Frontal cortex (tissue), 4 donors: ENCODE measurements at places on chromosomes 3 and 15. TPM values are rescaled to one million over a fixed set of nuclear protein-coding genes. Genes with fewer than 3 reads are reported as not detected.

GRCh38 chr15:78301828-78302227, 2.4 kb upstream of the SKIC8 start:
- no peak for DNase-seq

Gene IMPG2
- total RNA-seq = 3.3 TPM

DNA sequence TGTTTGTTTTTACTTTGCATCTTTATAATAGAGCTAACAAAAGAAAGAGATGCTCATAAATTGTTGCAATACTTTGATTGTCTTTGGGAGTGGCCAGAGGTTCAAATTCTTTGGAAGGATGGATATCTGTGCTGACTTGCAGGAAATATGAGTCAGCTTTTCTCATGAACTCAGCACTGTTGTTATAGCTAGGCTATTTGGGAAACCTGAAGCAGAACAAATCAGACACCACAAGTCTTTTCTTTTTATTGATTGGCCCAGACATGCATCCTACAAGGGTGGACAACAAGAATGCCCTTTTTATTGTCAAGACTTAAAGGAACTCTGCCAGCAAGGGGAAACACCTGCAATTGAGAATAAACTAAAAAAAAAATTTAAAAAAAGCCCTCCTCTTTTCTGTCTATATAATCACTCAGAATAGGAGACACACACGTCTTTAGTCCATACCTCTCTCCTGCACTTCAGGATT, 4.6 kb upstream of the DENND4A start:
- no peak for DNase-seq

DNA sequence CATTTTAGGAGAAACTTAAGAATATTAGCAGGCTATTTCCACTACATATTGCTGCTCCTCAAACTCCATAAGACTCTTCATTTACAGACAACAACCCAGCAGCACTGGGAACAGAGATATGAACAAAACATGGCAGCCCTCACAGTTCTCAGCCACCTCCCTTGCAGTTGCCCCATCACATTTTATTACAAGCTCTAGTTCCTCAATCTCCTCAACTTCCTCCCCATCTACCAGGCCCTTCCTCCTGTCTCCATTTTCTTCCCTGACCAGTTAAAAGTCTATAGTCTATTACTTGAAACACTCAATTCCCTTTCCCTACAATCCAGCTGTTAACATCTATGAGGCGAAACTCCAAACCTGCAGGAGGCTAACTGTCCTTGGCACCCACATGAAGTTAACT, 412.5 kb downstream of the TBC1D5 start:
- DNase-seq = no peak

Gene CAMK2N2
- 4.5 TPM for total RNA-seq
